ENCODE measurements at places on chromosomes 3 and 15.

DNA sequence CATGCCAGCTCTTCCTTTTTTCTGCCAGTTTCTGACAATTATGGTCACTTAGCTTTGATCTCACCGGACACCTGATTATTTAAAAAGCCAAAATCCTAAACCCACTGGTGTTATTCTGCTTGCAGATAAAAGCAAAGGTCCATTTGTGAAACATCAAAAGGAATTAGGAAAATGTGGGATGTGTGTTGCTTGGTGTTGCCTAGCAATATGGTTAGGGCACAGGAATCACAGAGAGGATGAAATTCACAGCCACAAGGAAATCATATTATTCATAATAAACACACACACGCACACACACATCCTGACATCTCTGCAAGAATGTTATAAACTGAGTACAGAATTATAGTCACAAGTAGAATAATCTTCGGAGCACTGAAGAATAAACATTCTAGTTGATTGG is 89.3 kb upstream of the BHLHE40 start:
- no peak for DNase-seq

- no peak for DNase-seq
Observed at GRCh38 chr3:38842266-38842965, 26.4 kb upstream of the SCN10A start.

DNA sequence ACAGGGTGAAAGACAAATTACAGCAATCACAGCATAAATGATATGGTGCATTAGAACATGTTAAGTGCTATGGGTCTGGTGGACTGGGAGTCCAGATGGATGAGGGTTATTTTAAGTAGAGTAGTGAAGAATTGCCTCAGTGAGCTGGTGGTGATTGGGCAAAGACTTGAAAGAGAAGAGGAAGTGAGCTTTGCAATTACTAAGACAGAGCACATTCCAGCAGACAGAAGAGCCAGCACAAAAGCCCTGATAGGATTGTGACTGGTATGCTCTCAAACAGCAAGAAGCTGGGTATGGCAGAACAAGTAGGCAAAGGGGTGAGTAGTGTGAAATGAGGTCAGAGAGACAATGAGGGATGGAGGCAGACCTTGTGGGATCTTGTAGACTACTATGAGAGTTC is 2.1 kb upstream of the ACKR4 start:
- peak; percentile 85 for DNase-seq

GRCh38 chr15:77817434-77817833 is 184.7 kb upstream of the LINGO1 start:
- no peak for DNase-seq

GRCh38 chr3:151174351-151174750 is 28.7 kb downstream of the GPR171 start:
- DNase-seq: no peak

- no peak for DNase-seq
Observed at GRCh38 chr3:139297588-139298311, 46.1 kb upstream of the MRPS22 start.

DNA sequence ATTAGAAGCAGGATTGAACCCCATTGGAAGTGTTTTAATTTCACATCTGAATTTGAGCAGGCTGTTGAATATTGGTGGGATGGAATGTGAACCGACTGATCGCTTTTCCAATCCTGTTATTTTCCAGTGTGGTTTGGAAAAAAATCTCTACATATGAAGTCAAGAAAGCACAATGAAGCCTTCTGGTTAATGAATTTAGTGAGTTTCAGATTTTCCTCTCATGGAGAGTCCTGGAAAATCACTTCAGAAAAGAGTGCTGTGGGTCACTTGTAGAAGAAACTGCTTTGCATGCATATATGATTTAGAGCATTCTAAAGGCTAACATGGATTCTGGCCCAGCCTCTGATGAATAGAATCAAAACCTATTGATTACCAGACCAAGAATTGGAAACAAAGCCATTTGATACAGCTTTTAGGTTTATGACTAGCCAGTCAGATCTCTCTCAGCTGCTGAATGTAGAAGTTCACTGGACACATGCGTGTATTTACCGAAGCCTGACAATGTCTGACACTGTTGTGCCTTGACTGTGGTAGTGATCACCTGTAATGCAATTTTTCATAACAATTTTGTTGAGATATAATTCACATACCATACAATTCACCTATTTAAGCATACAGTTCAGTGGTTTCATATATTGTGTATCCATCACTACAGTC is 121.9 kb downstream of the FNDC3B start:
- no peak for DNase-seq

DNA sequence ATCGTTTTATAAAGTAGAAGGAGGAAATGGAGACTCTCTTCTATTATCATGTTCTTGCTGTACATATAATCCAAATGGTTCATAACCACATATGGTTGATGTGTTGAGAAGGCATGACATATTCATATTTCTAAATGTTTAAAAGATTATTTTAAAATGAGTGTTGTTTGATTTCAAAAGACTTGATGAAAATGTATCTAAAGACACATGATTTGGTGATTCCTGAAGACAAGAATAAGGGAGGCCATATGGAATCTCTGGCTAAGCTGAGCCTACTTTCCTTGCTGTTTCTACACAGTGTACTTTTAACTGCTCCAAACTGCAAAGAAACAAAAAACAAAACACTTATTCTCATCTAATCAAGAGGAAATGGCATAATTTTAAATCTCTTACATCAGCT is 23.0 kb upstream of the GYG1 start:
- no peak for DNase-seq
